ENCODE measurements at places on chromosomes 2 and 18.

DNA sequence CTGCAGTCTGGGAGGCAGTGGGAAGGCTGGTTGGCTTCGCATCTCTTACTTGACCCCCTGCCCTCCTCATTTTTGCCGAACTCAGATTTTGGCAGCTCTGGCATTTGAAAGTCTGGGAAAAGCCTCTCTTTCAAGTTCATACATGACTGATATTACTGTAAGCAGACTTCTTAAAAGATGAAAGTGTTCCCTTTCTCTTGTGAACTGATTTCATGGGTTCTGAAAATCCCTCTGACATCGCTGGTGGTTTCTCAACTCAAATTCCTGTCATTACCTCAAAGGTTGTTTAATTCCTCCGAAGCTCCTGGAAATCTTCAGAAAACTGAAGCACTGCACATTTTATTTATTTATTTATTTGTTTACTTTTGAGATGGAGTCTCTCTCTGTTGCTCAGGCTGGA lies 16.9 kb upstream of the SLC38A11 start:
- DNase-seq: no peak

DNA sequence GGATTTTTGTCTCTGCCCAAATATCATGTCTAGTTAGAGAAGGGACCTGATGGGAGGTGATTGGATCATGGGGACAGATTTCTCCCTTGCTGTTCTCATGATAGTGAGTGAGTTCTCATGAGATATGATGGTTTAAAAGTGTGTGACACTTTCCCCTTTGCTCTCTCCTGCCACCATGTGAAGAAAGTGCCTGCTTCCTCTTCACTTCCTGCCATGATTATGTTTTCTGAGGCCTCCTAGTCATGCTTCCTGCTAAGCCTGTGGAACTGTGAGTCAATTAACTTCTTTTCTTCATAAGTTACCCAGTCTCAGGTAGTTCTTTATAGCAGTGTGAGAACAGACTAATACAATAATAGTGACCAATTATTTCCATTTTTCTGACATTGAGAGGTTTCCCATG lies 167.3 kb upstream of the CYRIA start:
- DNase-seq: no peak

- no peak for DNase-seq
Measured at GRCh38 chr2:165193178-165193777, 10.6 kb downstream of the SCN3A start.

DNA sequence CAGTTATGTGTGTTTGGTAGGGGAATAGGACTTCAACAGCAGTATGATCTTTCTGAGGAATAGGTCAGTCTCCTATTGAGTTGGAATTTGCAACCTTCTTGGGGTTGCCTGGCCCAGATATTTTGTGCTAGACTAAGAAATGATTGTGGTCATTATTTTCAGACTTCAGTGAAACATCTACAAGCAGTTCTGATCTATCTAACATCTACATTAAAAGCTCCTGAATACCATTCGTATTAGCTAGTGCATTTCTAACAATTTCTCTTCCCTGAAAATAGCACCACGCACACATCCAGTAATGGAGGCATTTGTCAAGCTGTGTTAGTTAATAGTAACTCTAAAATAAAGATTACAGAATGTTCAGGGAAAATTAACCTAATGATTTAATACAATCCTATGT lies 179.3 kb downstream of the FIGN start:
- no peak for DNase-seq

DNA sequence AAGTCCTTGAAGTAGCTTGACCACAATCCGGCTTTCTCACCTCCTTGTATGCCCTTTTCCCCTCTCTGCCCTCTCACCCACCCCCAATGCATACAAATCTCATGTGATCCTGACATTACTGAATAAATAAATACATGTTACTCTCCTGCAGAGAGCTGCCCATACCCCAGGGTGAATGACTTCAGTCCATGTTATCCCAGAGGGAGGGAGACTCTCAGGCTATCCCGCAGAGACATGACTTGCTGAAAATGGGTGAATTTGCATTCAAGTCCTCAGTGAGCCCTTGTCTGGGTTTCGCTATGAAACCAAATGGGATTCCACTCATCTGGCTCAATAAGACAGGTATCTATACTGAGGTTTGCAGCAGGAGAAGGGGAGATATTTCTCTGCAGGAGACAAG lies 168.5 kb downstream of the FHOD3 start:
- no peak for DNase-seq

DNA sequence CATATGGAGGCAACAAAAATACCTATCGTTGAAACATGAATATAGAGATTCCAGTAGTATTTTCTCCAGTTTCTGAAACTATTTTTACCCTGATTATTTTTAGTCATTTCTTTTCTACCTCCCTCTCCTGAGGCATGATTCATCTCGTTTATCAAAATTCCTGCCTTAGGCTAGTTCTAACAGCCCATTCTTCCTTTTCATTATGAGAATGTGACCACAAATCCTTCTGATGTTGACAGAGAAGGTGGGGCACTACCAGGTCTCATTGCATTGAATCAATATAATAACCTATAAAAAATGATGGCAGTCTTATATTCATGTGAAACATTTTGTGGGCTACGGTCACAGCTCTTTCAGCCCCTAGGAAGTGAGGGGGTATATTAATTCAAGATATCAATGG lies 406.5 kb upstream of the UBE2E3 start:
- DNase-seq: no peak

DNA sequence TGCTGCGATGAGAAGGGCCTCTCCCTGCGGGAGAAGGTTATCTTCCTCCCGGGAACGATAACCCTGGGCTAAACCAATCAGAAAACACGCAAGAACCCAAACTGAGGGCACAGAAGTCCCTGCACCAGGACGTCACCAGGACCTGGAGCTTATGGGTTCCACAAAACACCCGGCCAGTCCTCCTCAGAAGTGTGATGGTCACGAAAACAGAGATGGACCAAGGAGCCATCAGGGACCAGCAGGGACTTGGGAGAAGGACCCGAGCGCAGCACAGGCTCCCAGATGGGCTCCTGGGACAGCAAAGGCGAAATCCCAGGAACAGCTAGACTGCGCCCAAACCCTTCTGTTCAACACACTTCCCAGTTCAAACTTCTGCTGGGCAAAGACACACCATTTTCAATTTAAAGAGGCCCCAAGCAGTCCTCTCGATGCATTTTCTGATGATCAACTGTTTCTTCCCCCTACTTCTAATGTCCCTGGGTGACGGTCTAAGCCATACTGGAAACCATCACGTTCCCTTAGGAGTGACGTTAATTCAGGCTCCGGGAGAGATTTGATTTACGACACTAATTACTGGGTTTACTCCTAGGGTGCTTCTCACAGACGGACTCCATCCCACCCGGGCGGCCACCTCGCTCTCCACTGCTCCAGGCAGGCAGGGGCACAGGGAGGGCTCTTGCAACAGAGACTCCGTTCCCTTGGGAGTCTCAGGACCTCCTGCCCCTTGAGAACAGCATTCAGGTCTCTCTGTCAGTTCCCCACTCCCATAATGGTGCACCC lies 29.2 kb downstream of the ZNF516 start:
- no peak for DNase-seq

DNA sequence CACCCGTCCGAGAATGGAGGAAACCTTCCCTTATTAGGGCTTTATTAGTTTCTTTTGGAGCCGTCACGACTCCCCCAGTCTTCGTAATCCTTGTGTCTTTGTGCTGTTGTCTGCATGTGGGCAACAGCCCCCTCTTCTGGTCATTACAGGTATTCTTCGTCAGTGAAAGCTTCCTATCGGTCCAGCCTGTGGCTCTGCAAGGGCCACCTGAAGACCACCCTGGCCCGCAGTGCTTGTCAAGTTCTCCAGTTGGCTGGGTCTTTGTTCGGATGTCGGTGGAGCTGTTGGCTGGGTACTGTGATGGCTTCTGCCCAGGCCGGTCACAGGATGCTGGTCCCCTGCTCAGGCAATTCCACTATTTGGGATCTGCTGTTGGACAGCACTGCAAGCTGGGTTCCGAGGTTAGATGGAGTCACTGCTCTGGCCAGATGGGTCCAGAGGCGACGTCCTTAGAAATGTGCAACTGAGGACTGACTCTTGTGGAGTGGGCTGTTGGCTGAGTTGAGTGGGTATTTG lies 19.2 kb downstream of the E2F6 start:
- DNase-seq: peak; percentile 45

- DNase-seq: no peak
Measured at GRCh38 chr2:237429753-237430152, 15.8 kb upstream of the COL6A3 start.

DNA sequence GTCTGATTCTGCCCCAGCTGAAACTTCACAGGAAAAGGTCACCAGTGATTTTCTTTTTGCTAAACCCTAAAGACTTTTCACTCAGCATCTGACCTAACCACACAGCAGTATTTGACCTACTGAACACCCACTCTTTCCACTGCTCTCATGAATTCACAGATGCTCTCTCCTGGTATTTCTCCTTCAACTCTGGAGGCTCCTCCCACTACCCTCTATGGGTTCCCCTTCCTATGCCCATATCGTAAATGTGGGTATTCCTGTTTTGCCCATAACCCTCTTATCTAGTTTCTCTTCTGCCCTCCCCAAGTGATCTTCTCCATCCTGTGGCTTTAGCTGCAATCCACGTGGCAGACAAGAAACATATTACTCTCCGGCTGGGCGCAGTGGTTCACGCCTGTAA lies 7.6 kb downstream of the PLEKHM3 start:
- DNase-seq: no peak

- no peak for DNase-seq
Measured at GRCh38 chr2:230961091-230961491, 34.8 kb upstream of the SPATA3 start.

- DNase-seq: no peak
Measured at GRCh38 chr2:100186126-100186525, 43.7 kb upstream of the AFF3 start.

DNA sequence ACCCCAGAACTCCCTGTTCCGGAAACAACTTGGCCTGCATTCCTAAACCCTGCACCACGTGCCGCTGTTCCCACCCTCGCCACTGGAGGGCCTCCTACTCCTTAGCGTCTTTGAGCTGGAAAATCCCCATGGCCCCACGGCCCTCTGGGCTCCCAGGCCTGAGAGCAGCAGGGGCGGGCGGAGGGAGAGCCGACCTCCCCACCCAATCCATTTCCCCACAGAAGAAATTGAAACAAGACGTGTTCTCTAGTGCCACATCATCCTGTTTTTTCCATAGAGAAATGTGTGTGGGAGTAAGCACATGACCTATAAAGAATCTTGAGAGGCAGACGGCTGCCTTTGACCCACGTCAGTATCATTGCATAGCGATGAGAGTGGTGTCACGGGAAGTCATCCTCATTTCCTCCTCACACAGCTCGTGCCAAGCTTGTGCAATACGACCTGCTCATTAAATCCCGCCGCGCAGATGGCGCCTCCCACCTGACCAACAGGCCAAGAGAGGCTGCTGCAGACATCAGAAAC lies 79.2 kb downstream of the LAMA1 start:
- peak; percentile 28 for DNase-seq

- DNase-seq: no peak
Measured at GRCh38 chr2:86826951-86827350, 34.7 kb downstream of the CD8B start.

DNA sequence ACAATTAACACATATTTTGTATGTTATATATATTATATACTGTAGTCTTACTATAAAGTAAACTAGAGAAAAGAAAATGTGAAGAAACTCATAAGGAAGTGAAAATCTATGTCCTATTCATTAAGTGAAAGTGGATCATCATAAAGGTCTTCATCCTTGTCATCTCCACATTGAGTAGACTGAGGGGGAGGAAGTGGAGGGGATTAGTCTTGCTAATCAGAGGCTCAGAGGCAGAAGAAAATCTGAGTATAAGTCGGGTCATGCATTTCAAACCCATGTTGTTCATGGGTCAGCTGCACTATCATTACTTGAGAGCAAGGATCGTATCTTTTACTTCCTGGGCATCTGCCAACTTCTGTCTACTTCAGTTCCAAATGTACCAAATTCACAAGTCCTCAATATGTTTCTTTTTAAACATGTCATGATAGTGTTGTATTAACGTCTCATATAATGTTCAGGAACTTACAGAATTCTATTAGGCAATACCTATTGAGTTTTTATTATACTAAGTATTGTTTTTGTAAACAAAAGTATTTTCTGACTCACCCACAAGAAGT lies 208.9 kb upstream of the BOD1L2 start:
- no peak for DNase-seq

DNA sequence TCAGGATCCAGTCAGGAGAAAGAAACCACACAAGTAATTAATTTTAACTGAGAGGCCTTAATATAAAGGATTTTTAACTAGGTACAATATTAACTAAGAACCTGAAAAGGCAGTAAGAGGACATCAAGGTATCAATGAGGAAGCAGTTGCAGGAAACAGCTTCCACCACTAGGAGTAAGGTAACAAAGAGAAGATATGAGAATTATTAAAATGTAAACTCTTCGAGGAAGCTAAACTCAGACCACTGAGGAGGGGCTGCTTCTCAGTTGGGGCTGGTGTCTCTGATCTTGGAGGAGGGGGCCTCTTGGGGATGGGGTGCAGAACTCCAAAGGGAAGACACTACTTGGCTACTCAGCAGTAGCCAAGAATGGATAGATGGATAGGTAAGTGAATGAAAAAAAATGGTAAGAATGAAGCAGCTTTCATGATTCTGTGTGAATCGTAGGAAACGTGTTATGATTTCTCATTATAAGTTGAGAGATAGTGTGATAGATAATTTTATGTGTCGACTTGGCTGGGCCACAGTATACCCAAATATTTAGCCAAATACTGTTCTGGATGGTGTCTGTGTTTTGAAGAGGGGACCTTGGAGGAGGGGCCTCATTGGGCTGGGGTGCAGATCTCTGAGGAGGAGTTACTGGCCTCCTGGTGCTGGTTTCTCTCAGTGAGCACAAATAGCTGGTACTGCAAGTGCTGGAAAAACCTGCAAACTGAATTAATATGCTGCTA lies 547.7 kb upstream of the LRRTM1 start:
- no peak for DNase-seq

- DNase-seq: no peak
Measured at GRCh38 chr2:197453914-197454398, 604 bp downstream of the COQ10B start.

- no peak for DNase-seq
Measured at GRCh38 chr18:60188958-60189357, 183.6 kb downstream of the MC4R start.

DNA sequence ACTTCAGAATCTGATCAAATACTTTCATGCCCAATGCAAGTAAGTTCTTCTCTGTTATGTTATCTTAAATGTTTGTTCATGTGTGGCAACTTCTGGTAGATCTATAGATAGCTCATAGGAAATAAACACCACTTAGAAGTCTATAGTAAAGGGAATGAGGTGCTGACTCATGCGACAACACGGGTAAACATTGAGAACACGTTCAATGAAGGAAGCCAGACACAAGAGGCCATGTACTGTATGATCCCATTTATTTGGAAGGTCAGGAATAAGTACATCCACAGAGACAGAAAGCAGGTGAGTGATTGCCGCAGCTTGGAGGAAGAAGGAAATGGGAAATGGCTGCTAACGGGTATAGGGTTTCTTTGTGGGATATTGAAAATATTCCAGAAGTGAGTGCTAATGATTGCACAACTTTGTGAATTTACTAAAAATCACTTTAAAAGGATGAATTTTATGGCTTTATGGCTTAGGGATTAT lies 95.4 kb downstream of the ITGB1BP1 start:
- no peak for DNase-seq
